Renal cortical epithelial cell (primary cell): ENCODE measurements at places on chromosomes 12 and 14.

GRCh38 chr12:15423629-15424028 is 101.3 kb downstream of the PTPRO start:
- DNase-seq, result peak; percentile 90

DNA sequence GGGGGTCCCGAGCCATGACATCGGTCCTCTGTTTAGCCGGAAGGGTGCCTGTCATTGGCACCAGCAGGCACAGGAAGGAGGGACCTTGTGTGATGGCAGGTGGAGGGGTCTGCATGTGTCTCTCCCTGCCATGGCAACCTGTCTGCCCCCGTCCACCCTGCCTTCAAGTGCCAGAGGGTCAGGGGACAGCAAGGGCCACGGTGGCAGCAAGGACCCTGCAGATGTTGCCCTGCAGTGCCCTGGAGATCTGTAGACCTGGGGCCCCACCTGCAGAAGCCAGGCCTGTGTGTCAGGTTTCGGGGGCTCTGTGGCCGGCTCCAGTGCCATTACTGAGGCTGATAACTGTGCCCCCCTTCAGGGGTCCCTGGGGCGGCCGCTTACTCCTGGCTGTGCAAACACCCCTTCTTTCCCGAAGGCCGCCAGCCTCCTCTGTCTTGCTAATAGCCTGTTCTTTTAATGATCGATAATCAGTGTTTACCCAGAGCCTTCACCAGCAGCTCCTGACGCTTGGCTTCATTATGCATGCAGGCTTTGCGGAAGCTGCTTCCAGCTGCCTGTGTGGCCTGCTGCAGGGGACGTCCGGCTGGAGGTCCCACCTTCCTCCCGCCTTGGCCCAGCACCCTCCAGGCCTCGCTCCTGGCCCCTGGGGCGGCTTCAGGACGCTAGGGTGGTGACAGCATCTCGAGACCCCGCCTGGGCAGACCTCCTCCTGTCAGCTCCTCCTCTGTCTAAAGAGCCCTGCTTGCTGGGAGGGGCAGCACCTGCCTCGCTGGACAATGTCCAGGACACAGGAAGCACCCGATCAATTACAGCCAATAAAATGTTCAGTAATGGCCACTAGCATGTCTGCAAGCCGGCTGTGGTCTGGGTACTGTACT is 153.0 kb downstream of the KIF26A start:
- no peak for DNase-seq

GRCh38 chr12:34292736-34293625 is 270.7 kb downstream of the ALG10 start:
- no peak for DNase-seq

DNA sequence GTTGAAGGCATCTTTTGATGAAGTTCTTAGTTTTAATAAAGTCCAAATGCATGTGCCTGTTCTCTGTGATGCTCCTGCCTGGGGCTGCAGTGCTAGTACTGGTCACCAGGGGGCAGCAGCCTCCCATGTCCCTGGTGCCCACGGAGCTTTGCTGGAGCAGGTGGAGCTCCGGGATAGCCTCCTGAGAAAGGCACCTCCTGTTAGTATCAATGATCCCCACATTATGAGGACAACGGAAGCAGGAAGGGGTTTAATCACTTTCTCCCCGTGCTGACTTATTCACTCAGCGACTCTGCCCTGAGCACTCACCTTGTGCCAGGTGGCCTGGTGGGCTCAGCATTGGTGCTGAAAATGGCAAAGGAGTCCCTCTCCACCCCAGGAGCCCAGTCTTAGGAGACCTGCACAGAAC is 123.0 kb upstream of the PZP start:
- DNase-seq, result peak; percentile 27

DNA sequence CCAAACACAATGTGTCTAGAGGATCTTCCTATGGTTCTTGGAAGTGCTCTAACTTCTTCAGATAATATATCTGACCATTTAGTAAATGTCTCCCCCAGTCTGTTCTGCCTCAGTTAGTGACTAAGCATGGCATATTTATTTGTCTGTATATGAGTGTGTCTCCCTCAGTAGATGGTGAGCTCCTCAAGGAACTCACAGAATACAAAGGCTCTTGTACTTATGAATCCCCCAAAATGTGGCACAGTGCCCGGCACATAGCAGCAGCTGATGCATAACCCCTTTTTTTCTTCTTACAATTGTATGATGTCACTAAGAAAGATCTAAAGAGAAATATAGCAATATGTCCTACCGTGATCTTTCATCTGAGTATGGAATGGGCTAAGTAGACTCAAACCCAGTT is 264.7 kb upstream of the PRICKLE1 start:
- no peak for DNase-seq

DNA sequence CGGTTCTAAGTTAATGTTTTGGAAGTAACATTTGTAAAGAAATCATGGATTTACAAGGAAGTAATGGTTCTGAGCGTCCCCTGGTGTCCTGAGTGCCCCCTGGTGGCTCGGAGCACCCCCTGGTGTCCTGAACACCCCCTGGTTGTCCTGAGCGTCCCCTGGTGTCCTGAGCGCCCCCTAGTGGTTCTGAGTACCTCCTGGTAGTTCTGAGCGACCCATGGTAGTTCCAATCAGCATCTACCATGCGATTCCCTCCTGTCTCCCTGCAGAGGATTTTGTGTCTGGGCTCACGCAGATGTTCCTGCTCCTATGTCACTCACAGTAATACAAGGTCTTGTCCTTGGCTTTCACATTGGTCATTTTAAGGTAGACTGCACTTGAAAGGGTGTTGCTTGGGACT is 1352.9 kb downstream of the TMEM121 start:
- no peak for DNase-seq

DNA sequence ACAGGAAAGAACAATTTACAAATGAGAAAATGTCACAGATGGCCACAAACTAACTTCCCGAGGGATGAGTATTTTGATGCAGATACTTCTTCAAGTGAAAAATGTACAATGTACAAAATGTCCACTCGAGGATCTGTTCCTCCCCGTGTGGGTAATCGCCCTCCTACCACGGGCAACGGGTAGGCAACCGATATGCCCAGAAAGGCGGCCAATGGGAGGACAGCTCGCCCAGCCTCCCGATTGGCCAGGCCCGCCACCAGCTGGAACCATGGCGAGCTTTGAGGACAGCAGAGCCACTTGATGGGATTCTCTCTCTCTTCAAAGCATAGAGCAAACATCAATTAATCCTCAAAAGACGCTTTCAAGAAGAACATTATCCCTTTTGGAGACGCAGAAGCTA is 42.3 kb downstream of the DPF3 start:
- DNase-seq, result no peak

- no peak for DNase-seq
Measured at GRCh38 chr12:66189486-66189843, 451 bp downstream of the IRAK3 start.

DNA sequence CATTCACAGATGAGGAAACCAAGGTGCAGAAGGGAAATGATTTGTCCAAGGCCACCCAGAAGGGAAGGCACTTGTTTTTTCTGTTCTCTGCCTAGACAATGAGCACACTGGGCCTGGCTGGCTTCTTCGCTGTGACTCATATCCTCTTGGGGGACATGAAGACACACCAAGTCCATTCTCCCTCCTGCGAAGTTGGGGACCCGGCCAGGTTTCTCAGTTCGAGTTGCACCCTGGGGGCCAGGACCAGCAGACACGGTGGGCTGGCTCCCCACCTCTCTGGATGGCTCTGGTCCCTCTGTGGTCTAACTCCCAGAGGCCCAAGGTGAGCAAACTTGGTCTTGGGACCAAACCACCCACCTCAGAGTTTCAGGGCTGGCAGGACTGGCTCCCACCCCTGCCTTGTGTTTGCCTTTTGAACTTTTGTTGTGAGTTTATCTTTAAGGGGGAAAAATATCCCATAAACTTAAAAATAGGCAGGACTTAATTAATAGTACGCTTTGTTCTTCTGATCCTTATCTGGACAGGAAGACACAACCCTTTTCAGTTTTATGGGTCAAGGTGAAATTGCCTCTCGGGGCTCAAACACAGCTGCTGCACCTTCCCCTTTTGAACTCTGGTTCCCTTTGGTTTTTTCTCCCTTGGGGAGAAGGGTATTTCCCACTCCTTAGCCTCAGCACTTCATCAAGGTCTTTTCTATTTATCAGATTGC is 9.0 kb upstream of the MLEC start:
- no peak for DNase-seq

GRCh38 chr14:79586416-79586815 is 624.9 kb downstream of the DIO2 start:
- DNase-seq, result peak; percentile 67

- DNase-seq, result no peak
Measured at GRCh38 chr14:52328276-52328675, 14.2 kb downstream of the PTGER2 start.

- no peak for DNase-seq
Measured at GRCh38 chr12:15774819-15775218, 14.4 kb downstream of the EPS8 start.

GRCh38 chr14:79534703-79535353 is 676.5 kb downstream of the DIO2 start:
- peak; percentile 20 for DNase-seq

DNA sequence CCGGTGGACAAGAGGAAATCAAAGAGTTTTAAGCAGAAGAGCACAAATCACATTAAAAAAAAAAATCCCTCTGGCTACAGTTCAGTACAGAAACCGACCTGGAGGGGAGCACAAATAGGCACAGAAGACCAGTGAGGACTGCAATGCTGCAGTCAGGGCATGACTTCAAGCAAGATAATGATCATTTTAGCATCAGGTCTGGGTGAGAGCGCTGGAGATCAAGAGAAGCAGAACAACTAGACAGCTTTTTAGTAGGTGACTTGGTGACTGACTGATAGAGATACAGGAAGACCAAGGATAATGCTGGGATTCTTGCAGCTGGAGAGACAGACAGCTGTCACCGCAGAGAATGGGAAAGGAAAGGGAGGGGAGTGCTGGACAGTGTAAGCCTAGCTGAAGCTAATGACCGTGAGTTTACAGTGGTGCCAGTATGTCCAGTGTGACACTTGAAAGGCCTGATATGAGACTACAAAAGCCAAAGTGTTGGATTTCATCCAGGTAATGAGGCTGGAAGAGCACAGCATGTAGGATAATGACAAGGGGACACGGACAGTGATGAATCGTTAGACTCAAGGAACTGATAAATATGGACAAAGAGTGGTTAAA is 5.6 kb downstream of the NFYB start:
- DNase-seq, result no peak

- DNase-seq, result no peak
Measured at GRCh38 chr12:103997286-103997900, 31.7 kb downstream of the TDG start.

- DNase-seq, result no peak
Measured at GRCh38 chr14:49882826-49883694, 9.8 kb upstream of the ARF6 start.

DNA sequence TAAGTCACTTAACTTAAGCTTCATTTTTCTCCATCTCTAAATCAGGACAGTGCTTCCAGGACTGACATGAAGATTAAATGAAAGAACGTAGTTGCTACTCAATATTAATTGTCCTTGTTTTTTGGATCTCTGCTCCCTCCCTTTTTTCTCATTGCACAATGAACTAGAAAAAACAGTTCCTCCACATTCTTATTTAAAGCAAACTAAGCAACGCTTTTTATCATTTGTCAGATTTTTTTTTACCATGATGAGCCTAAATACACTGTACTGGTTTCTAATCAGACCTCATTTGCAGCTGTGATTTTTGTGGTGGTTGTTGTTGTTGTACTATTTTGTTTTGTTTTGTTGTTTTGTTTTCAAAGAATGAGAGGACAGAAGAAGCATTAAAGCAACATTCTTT is 23.2 kb upstream of the PARP11 start:
- DNase-seq, result no peak

DNA sequence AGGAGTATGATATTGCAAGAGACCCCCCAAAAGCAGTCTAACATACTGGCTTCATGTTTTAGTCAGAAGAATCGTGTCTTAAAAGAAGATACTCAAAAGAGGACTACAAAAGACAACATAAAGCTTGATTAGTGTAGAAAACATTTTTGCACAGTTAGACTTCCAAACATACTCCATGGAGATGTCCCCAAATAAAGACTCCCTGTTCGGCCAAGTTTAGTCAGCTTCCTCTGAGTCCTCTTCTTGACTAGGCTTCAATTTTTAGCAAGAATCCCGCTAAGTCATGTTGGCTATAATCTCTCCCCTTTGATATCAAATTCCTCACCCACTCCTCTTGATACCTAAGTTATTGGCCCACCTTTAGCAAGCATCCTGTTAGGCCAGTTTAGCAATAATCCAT is 298.0 kb downstream of the RMST start:
- DNase-seq, result no peak

DNA sequence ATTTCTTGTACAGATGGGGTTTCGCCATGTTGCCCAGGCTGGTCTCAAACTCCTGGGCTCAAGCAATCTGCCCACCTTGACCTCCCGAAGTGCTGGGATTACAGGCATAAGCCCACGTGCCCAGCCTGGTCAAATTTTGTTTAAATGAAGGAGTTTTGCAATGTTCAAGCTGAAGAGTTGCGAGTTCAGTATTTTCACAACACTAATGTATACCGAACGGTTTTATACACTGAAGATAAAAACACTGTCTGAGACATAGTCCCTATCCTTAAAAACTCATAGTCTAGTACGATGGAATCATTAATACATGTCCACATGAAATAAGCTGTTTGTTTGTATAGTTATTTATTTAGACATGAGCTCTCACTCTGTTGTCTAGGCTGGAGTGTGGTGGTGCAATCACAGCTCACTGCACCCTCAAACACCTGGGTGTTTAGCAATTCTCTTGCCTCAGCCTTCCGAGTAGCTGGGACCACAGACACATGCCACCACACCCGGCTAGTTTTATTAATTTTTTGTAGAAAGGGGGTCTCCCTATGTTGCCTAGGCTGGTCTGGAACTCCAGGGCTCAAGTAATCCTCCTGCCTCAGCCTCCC is 15.4 kb downstream of the TRAPPC6B start:
- DNase-seq, result no peak

- DNase-seq, result no peak
Measured at GRCh38 chr14:83940253-83940652, 1589.7 kb upstream of the FLRT2 start.

DNA sequence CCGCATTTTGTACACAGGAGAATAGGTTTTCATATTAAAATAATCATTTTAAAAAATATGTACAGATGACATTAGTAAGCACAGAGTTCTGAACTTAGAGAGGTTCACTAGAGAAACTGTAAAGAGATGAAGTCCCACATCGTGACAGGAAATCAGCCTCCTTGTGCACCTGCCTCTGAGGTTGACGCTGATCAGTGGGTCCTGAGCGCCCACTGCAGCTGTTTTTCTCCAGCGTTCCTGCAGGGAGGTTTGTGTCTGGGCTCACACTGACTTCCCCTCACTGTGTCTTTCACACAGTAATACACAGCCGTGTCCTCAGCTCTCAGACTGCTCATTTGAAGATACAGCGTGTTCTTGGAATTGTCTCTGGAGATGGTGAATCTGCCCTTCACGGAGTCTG is 561.5 kb downstream of the TMEM121 start:
- no peak for DNase-seq

DNA sequence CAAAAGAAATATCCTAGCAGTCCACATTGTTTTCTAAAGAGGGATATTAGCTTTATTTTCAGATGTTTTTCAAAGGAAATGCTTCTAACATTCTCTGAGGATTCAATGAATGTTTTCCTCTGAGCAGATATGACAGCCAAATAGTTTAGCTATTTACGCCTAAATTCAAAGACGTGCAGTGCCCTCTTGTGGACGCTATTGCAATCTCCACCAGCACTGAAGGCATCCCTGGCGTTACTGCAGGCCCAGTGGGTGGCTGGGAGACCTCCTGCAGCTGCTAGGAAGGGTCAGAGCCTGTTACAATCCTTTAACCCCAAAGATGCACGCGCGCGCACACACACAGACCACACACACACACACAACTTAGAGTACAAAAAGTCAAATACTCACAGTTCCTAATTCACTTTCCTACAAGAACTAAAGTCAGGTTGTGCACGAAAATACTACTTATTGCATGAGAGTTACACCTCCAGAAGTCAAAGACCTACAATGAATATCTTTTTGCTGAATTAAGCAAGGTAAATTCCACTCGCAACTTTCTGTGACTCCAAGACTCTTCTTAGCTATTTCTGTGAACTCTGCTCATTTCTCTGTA is 589.3 kb upstream of the TMEM132C start:
- DNase-seq, result peak; percentile 27
